IPS DF 6.9 (cell line): ENCODE measurements at places on chromosomes 1 and 21.

DNA sequence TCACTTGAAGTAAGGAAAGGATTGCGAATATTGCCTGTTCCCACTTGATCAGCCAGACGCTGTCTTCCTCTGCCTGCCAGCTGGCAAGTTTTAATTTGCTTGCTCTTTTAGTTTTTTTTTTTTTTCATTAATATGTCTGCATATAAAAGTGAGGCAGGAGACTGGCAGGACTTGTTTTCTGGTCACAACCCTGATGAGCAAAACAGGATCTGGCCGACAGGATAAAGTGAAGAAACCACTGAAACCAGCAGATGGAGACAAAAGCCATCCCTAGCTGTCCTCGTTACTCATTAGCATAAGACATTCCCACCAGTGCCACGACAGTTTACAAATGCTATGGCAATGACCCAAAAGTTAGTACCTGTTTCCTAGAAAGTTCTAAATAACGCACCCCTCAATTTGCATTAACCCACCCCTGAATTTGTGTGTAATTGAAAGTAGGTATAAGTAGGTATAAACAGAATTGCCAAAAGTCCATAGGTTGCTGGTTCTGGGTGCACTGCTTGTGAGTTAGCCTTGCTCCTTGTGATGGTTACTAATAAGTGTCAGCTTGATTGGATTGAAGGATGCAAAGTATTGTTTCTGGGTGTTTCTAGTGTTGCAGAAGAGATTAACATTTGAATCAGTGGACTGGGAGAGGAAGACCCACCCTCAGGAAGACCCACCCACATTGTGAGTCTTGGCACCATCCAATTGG is 60.8 kb downstream of the ZNF684 start:
- no peaks in the 10 kb centered on the region for H3K36me3 ChIP-seq
- H3K27ac ChIP-seq: no peak overlapping the region
- DNase-seq: no peak
- no peak overlapping the region for H3K4me3 ChIP-seq
- H3K4me1 ChIP-seq: no peaks in the 10 kb centered on the region
- H3K27me3 ChIP-seq: no peaks in the 10 kb centered on the region

GRCh38 chr1:69777423-69777822 is 209.7 kb downstream of the LRRC7 start:
- no peaks in the 10 kb centered on the region for H3K4me1 ChIP-seq
- no peak overlapping the region for H3K4me3 ChIP-seq
- H3K36me3 ChIP-seq: no peaks in the 10 kb centered on the region
- no peak overlapping the region for H3K27ac ChIP-seq

GRCh38 chr1:108644984-108645383 is 15.9 kb downstream of the HENMT1 start:
- no peak for DNase-seq
- no peak overlapping the region for H3K27ac ChIP-seq
- H3K4me1 ChIP-seq: no peaks in the 10 kb centered on the region
- H3K4me3 ChIP-seq: no peak overlapping the region
- no peaks in the 10 kb centered on the region for H3K36me3 ChIP-seq

- no peak overlapping the region for H3K27ac ChIP-seq
- H3K4me1 ChIP-seq: 0 out of 2 replicates have a peak, but pooled peaks cover 1% of the 10 kb centered on the region
- H3K36me3 ChIP-seq: no peaks in the 10 kb centered on the region
- no peaks in the 10 kb centered on the region for H3K27me3 ChIP-seq
- no peak for DNase-seq
These were observed 168.2 kb downstream of the GRIK1 start for GRCh38 chr21:29771491-29772066.

GRCh38 chr1:97424209-97424608 is 496.6 kb downstream of the DPYD start:
- H3K27ac ChIP-seq: no peak overlapping the region
- no peaks in the 10 kb centered on the region for H3K27me3 ChIP-seq
- no peaks in the 10 kb centered on the region for H3K36me3 ChIP-seq
- no peak overlapping the region for H3K4me3 ChIP-seq
- DNase-seq: no peak
- H3K4me1 ChIP-seq: no peaks in the 10 kb centered on the region; the same call in 1 of the 2 replicates

- H3K36me3 ChIP-seq: no peaks in the 10 kb centered on the region
- no peaks in the 10 kb centered on the region for H3K27me3 ChIP-seq
- H3K4me3 ChIP-seq: no peak overlapping the region
- no peak overlapping the region for H3K27ac ChIP-seq
These were observed 27.6 kb downstream of the NMNAT2 start for GRCh38 chr1:183390561-183390960.

DNA sequence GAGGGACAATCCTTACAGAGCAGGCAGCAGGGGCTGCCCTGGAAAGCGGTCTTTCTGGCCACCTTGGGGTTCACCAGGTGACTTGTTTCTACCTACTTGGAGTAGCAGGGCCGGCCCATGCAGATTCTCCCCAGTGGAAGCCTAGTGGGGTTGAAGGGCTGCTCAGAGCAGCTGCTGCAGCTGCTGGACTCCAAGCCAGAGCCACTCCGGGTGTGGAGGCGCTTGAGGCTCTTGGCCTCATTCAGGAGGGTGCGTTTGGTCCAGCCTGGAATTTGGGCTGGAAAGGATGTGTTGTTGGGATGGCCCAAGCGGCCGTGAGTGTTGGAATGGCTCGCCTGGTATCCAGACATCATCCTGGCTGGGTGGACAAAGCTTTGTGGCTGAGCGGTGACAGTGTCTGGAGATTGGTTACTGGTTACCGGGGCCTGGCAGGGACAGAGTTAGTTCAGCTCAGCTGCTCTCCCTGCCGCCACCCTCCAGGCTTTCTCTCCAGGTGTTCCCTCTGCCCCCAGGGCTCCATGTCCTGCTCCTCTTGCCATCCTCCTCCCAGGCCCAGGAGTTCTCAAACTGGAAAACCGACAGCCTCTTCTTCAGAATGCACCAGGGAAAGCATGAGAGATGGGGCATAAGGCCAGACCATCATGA is 14.2 kb upstream of the HSPG2 start:
- DNase-seq: no peak
- H3K36me3 ChIP-seq: no peaks in the 10 kb centered on the region
- H3K27ac ChIP-seq: no peak overlapping the region
- no peak overlapping the region for H3K4me3 ChIP-seq
- peaks cover 6% of the 10 kb centered on the region for H3K4me1 ChIP-seq

- no peak for DNase-seq
- no peak overlapping the region for H3K27ac ChIP-seq
- no peaks in the 10 kb centered on the region for H3K4me1 ChIP-seq
- no peak overlapping the region for H3K4me3 ChIP-seq
- H3K36me3 ChIP-seq: peaks cover 33% of the 10 kb centered on the region; the same call in 1 of the 2 replicates
These were observed 10.2 kb downstream of the HNRNPU start for GRCh38 chr1:244854166-244854565.

DNA sequence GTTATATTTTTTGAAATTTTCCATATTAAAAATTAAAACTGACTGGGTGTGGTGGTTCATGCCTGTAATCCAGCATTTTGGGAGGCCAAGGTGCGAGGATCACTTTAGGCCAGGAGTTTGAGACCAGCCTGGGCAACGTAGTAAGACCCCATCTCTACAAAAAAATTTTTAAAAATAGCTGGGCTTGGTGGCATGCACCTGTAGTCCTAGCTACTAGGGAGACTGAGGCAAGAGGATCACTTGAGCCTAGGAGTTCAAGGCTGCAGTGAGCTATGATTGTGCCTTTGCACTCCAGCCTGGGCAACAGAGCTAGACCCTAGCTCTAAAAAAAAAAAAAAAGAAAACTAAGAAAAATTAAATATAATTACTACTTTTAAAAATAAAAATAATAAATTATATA is 4.5 kb upstream of the SVBP start:
- H3K4me1 ChIP-seq: no peaks in the 10 kb centered on the region; the same call in 1 of the 2 replicates
- no peaks in the 10 kb centered on the region for H3K36me3 ChIP-seq
- H3K27me3 ChIP-seq: no peaks in the 10 kb centered on the region
- no peak overlapping the region for H3K4me3 ChIP-seq
- no peak for DNase-seq
- no peak overlapping the region for H3K27ac ChIP-seq

- no peak for DNase-seq
- H3K4me1 ChIP-seq: no peaks in the 10 kb centered on the region
- H3K27me3 ChIP-seq: no peaks in the 10 kb centered on the region
- H3K4me3 ChIP-seq: no peak overlapping the region
- H3K27ac ChIP-seq: no peak overlapping the region
These were observed 35.9 kb downstream of the FHAD1 start for GRCh38 chr1:15282810-15283474.

GRCh38 chr1:112188611-112189010 is 199.1 kb upstream of the KCND3 start:
- H3K27me3 ChIP-seq: no peaks in the 10 kb centered on the region
- H3K36me3 ChIP-seq: no peaks in the 10 kb centered on the region
- no peak for DNase-seq
- no peak overlapping the region for H3K27ac ChIP-seq
- no peak overlapping the region for H3K4me3 ChIP-seq

DNA sequence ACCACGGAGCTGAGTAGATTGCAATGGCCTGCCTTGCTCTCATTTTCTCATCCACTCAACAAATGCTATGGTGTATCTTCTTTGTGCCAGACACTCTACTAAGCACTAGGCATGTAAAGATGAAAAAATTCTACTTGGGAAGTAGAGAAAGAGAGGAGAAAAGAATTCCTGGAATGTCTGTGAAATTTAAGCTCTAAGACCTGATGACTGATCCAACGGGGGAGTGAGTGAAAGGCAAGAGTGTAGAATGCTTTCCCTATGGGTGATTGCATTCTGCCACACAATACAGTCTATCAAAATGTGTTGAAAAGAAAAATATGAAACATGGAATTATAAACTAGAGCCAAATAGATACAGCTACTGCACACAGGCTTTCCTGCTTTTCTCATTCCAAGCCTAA is 82.3 kb downstream of the CYYR1 start:
- no peak overlapping the region for H3K27ac ChIP-seq
- no peak for DNase-seq
- H3K4me3 ChIP-seq: no peak overlapping the region
- H3K36me3 ChIP-seq: no peaks in the 10 kb centered on the region
- H3K27me3 ChIP-seq: no peaks in the 10 kb centered on the region

GRCh38 chr1:58528518-58528917 is 18.0 kb downstream of the OMA1 start:
- H3K27ac ChIP-seq: no peak overlapping the region
- no peaks in the 10 kb centered on the region; the same call in 1 of the 2 replicates for H3K27me3 ChIP-seq
- H3K36me3 ChIP-seq: no peaks in the 10 kb centered on the region

- H3K4me3 ChIP-seq: no peak overlapping the region
- no peaks in the 10 kb centered on the region for H3K4me1 ChIP-seq
- H3K27ac ChIP-seq: no peak overlapping the region
- H3K36me3 ChIP-seq: no peaks in the 10 kb centered on the region
- H3K27me3 ChIP-seq: no peaks in the 10 kb centered on the region
These were observed 292.2 kb downstream of the NTNG1 start for GRCh38 chr1:107433068-107433467.

DNA sequence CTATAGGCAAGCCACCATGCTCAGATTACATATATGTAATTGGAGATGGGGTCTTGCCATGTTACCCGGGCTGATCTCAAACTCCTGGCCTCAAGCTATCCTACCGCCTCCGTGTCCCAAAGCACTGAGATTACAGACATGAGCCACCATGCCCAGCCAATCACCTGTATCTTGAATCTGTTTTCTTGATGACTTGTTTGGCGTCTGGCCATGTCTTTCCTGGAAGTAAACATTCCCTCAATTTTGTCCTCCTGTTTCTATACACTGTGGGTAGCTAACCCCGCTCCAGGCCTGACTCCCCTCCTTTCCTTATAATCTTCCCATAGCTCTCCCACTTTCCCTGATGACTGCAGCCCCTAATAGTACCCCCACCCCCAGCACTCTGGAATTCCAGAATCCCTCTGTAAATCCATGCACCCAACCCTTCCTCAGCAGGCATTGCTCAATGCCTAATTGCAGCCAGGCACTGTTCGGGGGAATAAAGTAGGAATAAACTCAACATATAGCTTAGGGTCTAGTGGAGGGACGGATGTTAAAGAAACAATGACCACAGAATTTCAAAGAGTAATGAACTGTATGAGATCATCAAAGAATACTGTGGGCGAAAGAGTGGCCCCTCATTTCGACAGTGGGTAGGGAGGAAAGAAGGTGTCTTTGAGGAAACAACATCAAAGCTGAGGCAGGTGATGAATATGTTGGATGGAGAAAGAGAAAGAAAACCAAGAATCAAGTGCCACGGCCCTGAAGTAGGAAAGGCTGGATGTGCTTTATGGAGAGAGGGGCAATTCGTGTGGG is 161.5 kb downstream of the ADSS2 start:
- H3K36me3 ChIP-seq: no peaks in the 10 kb centered on the region
- no peak overlapping the region for H3K27ac ChIP-seq
- H3K27me3 ChIP-seq: no peaks in the 10 kb centered on the region
- no peaks in the 10 kb centered on the region for H3K4me1 ChIP-seq
- no peak overlapping the region for H3K4me3 ChIP-seq
- no peak for DNase-seq

GRCh38 chr1:171460018-171460620 is 25.2 kb upstream of the PRRC2C start:
- H3K27me3 ChIP-seq: no peaks in the 10 kb centered on the region
- no peak for DNase-seq
- H3K27ac ChIP-seq: no peak overlapping the region
- no peaks in the 10 kb centered on the region for H3K36me3 ChIP-seq

DNA sequence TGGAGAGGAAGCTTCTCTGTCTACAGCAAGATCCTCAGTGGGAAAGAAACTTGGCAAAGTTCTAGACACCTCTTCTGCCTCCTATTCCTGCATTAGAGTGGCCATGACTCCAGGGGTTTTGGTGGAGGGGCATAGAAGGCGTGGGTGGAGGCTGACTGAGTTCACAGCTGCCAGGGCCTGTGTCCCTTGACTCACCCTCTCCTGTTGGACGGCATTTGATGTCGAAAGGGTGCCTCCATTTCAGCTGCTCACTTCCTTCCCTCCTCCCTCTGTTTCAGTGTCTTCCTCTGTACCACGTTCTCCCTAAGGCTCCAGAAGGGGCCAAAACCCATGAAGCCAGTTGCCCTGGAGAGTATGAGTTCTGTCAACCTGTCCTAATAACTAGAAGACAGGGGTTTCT is 632 bp downstream of the TMEM79 start:
- no peak for DNase-seq
- no peak overlapping the region for H3K4me3 ChIP-seq
- H3K27me3 ChIP-seq: no peaks in the 10 kb centered on the region
- no peaks in the 10 kb centered on the region for H3K4me1 ChIP-seq

DNA sequence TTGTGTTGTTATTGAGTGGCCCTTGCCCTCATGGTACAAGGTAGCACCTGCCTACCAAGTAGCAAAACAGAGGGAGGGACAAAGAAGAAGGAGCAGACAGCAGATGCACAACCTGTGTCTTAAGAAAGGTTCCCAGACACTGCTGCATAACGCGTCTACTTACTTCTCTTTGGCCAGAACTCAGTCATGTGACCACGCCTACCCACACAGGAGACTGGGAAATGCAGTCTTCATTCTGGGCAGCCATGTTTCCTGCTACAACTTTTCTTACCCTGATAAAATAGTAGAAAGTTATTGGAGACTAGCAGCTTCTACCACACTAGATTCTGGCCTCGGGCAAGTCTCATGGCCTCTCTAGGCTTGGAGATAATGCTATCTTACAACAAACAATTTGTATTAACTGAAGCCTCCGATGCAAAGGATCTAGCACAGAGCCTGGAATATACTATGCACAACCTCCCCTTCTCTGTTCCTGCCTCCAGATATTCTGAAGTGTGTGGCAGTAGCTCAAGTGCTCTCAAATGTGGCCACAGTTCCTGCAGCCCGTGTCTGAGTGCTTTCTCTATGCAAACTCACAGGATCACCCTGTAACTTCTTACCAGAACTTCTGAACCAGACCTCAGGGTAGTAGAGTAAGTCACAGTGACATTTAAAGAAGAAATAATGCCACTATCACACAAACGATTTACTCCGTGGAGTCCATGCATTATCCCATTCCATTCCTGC is 34.1 kb upstream of the BTG2 start:
- H3K27ac ChIP-seq: no peak overlapping the region
- peaks cover 5% of the 10 kb centered on the region; the same call in 1 of the 2 replicates for H3K27me3 ChIP-seq
- H3K4me3 ChIP-seq: no peak overlapping the region
- H3K4me1 ChIP-seq: peaks cover 1% of the 10 kb centered on the region; the same call in 1 of the 2 replicates
- H3K36me3 ChIP-seq: no peaks in the 10 kb centered on the region
